ENCODE measurements at places on chromosomes 2 and 18.
A peak's percentile ranks its signal among the peaks of the same experiment; 100 is the strongest.

DNA sequence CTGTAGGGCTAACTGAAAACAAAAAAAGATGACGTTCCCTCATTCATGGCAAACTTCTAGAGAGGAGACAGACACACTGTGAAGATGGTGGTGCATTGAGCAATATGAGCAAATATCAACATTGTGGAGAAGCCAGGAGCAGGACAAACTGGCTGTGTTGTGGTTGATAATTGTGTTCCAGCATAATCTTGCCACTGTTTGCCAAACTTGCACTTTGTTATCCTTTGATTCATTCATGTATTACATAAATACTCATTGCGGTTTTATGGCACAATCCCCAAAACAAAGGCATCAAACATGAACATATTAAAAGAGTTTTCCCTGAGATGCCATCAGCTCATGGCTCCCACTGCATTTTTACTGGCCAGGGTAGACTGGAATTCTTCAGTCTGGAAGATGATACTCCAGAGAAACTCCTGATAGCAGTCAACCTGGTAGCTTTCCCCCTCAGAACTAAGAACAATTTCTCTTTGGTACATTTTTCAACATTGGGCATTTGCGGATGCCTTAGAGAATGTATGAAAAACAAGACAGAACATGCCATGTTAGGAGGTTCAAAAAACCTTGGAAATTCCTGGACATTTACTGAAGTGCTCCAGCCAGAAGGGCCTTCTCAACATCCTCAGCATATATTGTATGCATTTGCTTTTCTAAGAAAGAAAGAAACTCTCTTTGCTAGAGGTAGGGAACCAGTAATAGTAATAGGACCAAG, 487.4 kb upstream of the CELF4 start:
- no peak for DNase-seq

DNA sequence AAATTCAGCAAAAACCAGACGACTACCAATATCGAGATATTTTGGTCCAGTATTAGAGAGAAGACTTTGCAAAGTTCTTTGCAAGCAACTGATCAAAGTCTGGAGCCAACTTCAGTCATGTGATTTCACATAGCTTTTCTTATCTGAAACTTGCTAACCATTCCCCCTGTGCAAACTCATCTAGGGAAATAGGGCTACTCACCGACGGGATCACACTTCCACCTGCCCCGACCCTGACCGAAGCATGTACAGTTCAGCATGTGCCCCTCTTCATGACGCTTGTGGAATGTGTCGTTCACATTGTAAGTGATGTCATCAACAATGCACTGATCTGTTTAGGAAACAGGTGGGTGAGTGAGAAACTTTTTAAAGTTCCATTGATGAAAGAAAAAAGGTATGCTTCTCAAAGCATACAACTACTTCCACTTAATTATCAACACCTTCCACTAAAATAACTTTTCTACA, 15.4 kb downstream of the FN1 start:
- DNase-seq, result no peak

DNA sequence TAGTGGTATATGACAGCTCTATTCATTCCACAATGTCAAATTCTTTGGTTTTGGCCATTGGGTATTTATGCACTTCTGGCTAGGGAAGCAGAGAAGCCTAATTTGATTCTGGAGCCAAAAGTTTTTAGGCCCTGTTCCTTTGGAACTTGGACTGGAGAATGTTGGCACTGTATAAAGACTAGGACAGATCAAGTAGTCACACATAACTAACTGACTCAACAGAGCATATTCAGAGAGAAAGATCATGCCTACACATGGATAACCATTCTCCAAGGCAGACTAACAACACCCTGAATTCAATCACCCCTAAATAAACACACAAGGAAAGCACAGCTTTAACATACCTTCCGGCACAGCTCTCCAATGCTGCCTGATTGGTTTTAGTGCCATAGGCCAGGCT, 62.9 kb downstream of the ARHGAP15 start:
- no peak for DNase-seq

DNA sequence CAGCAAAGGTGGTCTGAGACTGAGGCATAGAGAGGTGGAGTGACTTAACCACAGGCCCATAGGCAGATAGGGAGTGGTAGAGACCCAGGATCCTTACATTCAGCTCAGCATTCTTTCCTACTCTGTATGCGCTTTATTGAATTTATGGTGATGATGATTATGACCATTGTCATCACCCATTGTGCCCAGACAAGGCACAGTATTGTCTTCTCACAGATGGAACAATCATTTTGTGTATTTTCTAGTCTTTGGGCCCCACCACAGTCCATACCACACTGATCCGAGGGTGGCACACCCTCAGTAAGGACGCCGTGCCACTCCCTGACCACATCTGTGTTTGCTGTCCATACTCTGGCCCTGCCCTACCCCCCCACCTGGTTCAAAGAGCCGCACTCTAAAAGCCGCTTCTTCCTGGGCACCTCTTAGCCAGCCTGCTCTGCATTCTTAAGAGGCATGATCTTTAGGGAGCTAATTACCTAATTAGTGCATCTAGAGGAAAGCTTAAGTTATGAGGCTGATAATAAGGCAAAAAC, 179.6 kb upstream of the SMAD2 start:
- no peak for DNase-seq

GRCh38 chr2:234495251-234496054, 1.4 kb downstream of the ARL4C start:
- DNase-seq, result peak; percentile 42

DNA sequence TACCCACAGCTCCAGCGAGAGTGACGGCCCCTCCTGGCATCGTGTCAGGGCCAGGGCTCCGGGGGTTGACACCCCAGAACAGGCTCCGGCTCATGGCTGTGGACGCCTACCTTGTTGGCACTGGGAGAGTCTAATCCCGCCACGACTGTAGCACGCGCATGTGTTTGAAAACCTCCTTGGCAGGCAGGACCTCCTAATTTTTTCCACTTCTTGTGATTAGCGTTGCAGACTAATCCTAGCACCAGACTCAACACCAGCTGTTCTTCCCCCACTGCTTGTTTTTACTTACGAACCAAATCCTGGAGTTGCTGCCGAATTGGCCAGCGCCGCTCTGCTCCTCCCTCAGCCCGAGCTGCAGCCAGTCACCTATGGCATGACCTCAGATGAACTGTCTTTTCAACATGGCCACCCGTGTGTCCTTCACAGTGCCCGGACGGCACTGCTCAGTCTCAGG, 110.7 kb downstream of the KLHL29 start:
- no peak for DNase-seq

- DNase-seq, result no peak
Measured at GRCh38 chr2:237068005-237068576, 17.6 kb upstream of the COPS8 start.

GRCh38 chr2:180991820-180992219, 11.4 kb downstream of the UBE2E3 start:
- DNase-seq, result no peak

- no peak for DNase-seq
Measured at GRCh38 chr2:69397234-69397633, 10.2 kb upstream of the GFPT1 start.

GRCh38 chr2:167209784-167210183, 321.5 kb downstream of the XIRP2 start:
- DNase-seq, result no peak

- DNase-seq, result no peak
Measured at GRCh38 chr2:166060191-166060590, 67.6 kb downstream of the SCN1A start.

- no peak for DNase-seq
Measured at GRCh38 chr2:12070153-12070552, 323.7 kb downstream of the LPIN1 start.

- no peak for DNase-seq
Measured at GRCh38 chr18:79790996-79791972, 6.5 kb upstream of the KCNG2 start.

DNA sequence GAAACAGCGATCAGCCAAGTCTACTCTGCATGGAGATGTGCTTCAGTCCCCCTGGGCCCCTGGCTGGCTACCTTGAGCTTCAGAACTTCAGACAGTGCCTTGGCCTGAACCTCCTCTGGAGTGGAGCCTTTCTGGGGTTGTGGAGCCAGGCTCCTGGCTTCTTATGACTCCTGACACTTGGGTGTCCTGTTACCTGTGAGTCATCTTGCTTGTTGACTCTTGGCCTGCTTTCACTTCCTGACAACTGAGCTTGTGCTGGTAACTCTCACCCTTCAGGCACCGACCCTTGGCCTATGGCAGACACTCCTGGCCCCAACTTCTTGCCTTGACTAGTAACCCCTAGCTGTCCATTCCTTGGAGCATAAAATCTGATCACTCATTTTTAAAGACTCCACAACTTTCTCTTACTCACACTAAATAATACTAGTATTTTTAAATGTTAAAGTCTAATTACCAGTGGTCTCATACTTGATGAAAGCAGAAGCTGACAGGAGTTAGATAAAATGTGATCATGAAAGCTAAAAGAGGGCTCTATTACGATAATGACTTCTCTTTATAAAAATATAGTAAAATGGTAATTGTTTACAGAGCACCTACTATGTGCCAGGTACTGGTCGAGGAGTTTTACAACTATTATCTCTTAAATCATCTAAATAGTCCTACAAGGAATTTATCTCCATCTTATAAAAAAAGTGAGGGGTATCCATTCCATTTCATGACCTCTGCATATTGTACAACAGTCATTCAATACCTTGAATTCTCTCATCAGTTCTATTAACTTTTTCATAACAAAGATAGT, 46.3 kb upstream of the VIT start:
- DNase-seq, result peak; percentile 4

GRCh38 chr2:175690113-175690837, 311.8 kb downstream of the LNPK start:
- peak; percentile 62 for DNase-seq

GRCh38 chr2:235234736-235235135, 259.1 kb upstream of the AGAP1 start:
- DNase-seq, result no peak

DNA sequence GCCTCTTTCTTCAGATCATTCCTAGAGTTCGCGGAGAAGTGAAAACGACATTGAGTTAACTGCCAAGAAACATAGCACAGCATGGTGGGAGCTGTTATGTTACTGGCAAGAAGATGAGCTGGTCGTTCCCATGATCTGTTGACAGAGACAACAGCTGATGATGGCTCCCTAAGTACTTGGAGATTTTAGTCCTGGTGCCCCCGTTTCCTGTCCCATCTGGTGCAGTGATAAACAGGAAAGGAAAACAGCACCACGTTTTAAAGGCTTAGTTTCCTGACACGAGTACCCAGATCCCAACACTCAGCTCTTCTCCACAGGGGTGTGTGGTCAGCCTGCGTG, 56.4 kb upstream of the KCNG2 start:
- DNase-seq, result no peak

DNA sequence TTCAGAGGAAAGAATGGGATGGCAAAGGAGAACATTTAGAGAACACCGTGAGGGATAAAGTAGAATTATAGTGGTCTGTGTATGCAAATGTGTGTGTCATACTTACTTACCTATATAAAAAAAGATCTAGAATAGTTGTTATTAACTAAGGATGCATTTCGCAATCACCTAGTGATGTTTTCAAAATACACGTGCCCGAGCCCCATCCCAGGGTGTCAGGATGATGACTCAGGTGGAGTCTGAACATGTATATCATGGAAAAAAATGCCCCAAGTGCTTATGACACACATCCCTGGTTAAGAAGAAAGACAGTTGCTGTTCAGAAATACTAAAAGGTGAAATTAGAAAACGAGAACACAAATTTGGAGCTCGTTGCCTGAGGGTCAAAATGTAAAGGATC, 109.0 kb downstream of the CERS6 start:
- DNase-seq, result no peak

DNA sequence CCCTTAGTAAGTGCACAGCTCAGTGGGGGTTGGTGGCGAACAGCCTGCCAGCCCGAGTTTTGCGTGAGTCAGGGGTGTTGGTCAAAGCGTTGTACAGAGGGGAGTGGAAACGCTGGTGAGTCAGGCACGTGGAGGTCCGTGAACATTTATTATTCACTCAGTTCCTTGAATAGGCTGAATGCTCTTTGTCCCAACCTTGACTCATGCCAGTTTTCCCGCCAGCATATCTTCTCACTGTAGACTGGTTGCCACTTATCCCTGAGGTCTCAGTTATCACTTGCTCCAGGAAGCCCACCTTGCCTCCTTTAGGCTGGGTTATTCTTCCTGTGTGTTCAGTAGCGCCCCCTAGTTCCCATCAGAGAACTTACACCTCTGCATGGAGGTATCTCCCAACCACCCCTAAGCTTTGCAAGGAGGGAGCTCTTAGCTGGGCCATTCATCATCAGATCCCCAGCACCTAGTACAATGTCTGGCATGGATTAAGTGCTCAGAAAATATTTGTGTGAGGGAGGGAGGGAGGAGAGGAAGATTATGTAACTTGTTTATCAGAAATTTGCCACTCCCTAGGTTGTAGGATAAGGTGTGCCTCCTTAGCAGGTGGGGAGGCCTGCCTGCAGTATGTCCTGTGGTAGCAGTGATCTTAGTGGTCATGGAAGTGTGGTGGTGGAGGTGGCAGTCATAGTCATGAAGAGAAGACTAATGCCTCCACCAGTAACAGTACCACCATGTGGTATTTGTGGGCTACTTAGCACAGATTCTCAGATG, 72.1 kb downstream of the CABLES1 start:
- DNase-seq, result no peak

- DNase-seq, result no peak
Measured at GRCh38 chr18:41042866-41043265, 912.2 kb upstream of the PIK3C3 start.

DNA sequence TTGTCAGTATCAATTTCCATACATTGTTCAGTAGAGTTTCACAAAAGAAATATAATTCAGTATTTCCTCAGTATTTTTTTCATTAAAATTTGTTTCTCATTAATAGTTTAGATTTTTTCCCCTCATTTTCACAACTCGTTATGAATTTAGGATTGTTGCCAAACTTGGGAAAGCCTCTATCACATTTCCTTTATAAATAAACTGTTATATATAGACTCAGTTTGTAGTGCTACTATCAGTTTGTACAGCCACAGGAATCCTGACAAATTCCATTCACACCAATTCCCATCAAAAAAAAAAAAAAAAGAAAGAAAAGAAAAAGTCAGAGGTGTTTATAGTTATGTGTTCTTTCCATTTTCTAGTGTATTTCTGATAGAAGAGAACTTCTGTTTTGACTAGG, 123.3 kb upstream of the DCC start:
- DNase-seq, result no peak

DNA sequence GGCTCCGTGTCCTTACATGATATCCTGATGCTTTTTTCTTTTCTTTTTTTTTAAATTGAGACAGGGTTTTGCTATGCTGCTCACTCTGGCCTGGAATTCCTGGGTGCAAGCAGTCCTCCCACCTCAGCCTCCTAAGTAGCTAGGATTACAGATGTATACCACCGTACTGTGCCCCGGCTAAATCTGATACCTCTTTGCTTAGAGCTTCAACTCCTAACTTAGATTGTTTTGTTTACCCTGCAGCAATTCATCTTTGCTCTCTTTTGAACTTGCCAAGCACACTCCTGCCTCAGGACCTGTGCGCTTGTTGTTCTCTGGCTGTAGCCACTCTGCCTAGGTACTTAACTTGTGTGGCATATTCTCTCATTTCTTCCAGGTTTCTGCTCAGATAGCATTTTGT, 24.5 kb downstream of the RAB10 start:
- peak; percentile 33 for DNase-seq

- DNase-seq, result no peak
Measured at GRCh38 chr2:47506436-47506835, 103.5 kb downstream of the MSH2 start.

- DNase-seq, result no peak
Measured at GRCh38 chr2:51071191-51071590, 39.3 kb upstream of the NRXN1 start.

Measured in NCI-H510A treated with DMSO at 0.1 percent for 48 hours (cell line).